ENCODE measurements at places on chromosomes 6 and 20.

GRCh38 chr6:69974193-69974592 is 107.8 kb downstream of the COL19A1 start:
- DNase-seq, result no peak

DNA sequence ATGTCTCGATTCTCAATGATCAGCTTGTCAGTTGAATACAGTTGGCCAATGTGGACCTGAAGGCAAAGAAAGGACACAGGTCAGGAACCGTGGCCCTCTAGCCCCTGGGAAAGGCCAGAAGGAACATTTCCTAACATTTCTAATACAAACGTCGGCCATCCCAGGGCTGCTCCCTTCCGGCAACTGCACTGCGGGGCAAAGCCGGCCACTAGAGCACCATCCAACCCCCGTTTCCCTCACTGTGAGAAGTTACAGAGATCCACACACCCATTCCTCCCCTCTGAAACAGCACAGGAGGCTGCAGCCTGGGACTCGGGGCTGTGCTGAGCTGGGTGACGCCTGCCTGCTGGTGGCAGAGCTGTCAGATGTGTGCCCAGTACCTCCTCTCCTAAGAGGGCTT is 24.3 kb downstream of the PPP1R3G start:
- DNase-seq, result no peak

GRCh38 chr6:84882768-84883766 is 118.7 kb upstream of the TBX18 start:
- no peak for DNase-seq

DNA sequence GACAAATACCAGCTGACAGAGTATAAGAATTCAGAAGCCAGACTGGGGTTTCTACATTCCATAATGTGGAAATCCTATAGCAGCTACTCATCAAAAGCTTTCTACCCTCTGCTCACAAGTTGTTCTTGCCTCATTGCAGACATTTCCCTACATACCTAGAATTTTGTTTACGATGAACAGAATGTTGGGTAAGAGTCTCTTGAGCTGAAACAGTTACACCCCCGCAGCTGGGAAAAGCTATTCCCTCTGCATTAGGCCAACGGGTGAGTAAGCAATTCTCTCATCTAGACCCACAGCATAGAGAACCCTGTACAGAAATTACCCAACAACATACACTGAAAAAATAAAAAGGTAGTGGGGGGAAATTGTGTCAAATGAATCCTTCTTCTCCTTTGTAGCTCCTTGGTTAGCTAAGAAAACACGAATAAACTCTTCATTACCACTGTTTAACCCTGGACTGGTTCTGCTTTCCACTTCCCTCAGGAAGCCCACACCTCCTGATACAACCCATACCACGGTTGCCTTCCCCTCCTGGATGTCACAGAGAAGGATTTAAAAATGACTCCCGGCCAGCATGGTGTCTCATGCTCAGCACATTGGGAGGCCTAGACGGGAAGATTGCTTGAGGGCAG is 215.0 kb upstream of the SHLD1 start:
- no peak for DNase-seq

GRCh38 chr6:42338744-42339222 is 112.9 kb downstream of the TRERF1 start:
- DNase-seq, result no peak

DNA sequence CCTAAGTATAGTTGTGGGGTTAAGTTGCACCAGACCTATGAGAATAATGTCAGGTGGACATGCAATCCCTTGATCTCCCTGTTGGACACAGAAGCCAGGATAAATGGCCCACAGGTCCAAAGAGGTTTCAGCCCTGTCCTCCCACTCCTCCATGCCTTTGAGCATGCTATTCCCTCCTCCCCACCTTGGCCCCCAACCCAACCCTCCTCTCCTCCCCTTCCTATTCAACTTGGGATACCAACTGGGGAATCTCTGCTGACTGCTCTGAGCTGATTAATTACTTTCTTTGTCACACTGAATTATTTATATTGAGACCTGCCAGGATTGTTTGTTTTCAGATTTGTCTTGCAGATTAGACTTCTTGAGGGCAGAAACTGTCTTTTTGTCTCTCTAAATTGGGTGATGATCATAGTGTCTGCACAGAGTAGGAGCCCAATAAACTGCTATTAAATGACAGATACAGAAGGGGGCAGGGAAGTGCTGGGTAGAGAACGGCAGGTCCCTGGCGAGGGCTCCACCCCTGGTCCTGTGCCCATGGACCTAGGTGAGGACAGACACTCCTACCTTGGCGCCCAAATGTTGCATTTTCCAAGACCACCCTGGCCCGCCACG is 120.9 kb downstream of the UNC5CL start:
- no peak for DNase-seq

DNA sequence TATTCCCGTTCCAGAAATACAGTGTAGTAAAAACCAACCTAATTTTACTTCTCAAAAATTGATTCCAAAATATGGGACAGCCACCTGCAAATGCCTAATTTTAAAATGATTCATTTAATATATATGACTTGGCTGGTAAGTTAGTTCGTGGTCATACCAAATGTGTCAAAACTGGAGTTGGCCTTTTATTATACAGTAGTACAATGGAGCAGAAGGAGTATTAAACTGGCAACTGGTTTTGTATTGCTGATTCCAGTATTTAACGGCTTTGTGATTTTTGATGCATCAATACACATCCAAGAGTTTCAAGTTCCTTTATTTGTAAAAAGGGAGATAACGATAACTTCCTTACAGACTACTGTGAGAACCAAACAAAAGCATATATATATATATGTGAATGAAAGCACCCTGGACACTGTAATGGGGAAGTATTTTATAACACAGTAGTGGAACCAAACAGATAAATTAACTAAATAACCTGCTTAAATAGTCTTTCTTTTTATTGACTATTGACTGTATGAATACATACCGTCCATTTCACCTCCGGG is 24.8 kb downstream of the SAMHD1 start:
- no peak for DNase-seq

DNA sequence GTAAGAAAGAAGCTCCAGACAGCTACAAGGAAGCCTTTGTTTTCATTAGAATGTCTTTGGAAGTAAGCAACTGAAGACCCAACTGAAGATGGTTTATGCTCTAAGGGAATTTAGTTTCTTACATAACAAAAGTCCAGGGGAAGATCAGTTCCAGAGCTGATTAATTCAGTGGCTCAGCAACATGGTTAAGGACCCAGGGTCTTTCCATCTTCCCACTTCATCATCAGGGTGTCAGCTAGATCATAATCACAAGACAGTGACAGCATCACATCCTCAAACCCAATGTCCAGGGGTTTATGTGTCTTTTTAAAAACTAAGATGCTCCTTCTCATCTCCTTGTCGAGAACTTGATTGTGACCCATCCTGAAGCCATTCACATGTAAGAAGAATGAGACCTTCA is 119.7 kb upstream of the PRDM1 start:
- DNase-seq, result no peak

DNA sequence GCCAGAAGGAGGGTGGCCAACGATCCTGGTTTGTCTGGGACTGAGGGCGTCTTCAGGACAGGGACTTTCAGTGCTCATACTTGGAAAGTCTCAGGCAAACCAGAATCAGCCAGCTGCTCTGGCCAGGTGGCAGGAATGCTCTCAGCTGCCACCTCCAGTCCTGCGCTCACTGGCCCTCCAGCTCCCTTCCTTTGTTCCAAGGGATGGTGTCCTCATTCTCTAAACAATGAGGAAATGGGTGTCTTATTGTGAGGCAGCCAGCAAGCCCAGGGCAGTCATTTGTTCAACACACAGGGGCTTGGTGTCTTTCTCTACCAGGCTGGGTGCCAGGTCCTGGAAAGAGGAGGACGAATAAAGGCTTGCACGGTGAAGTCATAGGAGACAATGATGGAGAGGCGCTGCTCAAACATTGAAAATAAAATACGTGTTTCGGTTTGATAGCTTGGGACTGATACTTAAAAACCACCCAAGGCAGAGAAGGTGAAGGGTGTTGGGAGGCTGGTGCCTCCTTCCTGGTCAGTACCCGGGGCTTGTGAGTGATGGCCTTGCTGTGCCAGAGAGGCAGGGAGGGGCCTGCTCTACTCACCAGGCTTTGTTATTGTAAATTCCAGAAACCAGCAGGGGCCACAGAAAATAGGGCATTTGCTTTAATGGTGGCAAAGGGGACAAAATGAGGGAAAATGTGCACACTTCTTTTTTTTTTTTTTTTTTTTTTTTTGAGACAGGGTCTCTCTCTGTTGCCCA is 11.3 kb upstream of the TMEM181 start:
- DNase-seq, result peak; percentile 56

DNA sequence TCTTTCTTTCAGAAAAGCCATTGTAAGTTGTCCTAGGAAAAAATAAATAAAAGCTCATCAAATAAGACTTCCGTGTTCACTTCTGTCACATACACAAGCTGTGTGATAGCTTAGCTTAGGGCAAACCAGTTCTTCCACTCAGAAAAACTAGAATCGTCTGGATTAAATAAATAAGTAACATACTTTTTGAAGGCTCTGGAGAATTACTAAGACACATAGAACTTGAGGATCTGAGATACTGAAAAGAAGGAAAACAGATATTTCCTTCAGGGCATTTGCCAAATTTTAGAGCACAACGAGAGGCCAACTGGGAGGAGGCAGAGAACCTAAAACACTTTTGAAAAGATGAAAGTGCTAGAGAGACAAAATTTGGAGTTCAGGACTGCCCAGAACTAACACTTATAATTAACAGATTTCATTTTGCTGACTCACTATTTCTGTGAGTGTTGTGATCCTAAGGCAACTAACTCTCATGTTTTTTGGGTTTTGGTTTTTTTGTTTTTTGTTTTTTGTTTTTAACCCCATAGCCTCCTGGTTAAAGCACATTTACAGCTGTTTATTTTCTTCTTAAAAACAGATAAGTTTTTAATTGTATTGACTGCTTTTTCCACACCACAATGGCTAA is 38.7 kb upstream of the THEMIS start:
- no peak for DNase-seq

- no peak for DNase-seq
These were observed 6.0 kb downstream of the CLPSL1 start for GRCh38 chr6:35786810-35787209.

- no peak for DNase-seq
These were observed 401.9 kb downstream of the QKI start for GRCh38 chr6:163816441-163816840.

- DNase-seq, result no peak
These were observed 8.0 kb upstream of the F13A1 start for GRCh38 chr6:6328451-6328850.

GRCh38 chr6:43211955-43212354 is 17.3 kb downstream of the DNPH1 start:
- no peak for DNase-seq

- no peak for DNase-seq
These were observed 513.8 kb downstream of the CDKAL1 start for GRCh38 chr6:21048047-21048446.

DNA sequence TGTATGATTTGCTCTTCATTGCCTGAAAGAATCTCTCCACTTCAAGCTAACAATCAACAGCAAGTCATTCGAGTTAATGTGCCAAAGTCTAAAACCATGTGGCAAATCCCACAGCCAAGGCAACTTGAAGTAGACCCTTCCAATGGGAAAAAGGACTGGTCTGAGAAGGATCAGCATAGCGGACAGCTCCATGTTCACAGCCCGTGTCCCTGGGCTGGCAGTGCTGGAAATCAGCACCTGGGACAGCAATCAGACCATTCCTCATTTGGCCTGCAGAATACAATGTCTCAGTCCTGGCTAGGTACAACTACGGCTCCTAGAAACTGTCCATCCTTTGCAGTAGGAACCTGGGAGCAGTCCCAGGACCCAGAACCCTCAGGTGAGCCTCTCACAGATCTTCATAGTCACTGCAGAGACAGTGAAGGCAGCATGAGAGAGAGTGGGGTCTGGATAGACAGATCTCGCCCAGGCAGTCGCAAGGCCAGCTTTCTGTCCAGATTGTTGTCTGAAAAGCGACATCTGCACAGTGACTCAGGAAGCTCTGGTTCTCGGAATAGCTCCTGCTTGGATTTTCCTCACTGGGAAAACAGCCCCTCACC is 1.1 kb downstream of the GJA10 start:
- no peak for DNase-seq

GRCh38 chr20:40282541-40282940 is 406.5 kb downstream of the MAFB start:
- DNase-seq, result no peak

GRCh38 chr6:45961125-45961524 is 54.5 kb downstream of the CLIC5 start:
- DNase-seq, result no peak

- DNase-seq, result no peak
These were observed 39.2 kb upstream of the CDKN1A start for GRCh38 chr6:36639171-36639808.

- no peak for DNase-seq
These were observed 64.8 kb downstream of the TSHZ2 start for GRCh38 chr20:53036992-53037391.

DNA sequence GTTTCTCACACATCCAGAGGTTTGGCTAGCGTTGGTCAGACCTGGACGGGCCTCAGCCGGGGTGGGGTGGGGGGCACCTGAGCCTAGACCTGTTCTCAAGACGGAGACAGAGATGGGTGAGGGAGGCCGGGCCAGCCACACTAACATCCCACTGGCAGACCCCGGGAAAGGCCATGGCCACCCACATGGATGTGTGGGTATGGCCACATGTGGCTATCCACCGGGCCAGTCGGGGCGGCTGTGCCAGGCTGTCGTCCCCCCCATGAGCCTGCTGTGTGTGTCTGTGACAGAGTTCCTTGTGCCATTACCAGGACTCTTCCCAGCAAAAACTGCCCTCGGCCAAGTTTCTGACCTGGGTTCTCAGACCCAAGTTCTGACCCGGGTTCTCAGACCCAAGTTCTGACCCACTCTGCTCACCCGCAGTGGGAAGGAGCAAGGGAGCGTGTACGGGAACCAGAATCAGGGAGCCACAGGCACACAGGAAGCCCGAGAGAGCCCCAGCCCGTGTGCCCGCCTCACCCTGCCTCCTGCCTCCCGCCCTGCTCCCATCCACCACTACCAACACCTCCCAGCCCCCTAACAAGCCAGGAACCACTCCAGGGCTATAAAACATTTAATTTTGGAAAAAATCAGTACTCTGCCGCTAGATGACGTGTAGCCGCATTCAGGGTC is 255.5 kb downstream of the TAF4 start:
- peak; percentile 10 for DNase-seq

DNA sequence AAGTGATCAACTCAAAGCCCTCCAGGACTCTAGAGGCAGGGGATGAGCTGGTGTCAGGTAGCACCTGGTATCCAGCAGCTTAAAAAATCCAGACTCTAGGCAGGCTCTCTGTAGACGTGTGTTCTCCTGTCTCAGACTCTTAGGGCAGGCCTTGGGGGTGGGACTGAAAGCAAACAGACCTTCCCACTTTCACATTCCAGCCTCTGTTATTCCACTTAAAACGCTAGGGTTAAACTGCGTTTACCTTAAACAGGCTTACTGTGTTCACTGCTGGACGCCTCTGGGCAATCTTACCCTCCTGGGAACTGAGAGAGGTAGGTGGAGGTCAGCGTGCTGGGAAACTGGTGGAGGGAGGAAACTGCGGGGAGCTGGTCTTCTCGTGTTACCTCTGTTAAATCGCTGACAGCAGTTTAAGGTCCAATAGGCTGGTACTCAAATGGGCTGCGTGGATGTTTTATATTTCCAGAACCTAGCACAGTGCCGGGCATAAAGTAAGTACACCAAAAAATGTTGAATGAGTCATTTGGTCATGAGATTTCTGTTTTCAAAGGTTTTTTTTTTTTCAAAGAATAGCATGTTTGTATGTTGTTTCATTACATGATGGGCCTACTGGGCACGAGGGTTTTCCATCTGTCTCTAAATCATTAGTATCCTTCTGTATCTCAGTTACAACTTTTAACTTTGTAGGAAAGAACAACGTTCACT is at the start of gene GCNT2:
TSS of gene GCNT2 (plus strand) at position 248 of the 705 bp plus-strand sequence. CDS start 7,561 bp downstream, outside the sequence.
- DNase-seq, result peak; percentile 22

Measured in glutamatergic neuron (in vitro differentiated cells).